ENCODE measurements at places on chromosomes 6 and 20.

GRCh38 chr6:30685157-30686008, 1.1 kb downstream of the PPP1R18 start:
- no peak for DNase-seq

DNA sequence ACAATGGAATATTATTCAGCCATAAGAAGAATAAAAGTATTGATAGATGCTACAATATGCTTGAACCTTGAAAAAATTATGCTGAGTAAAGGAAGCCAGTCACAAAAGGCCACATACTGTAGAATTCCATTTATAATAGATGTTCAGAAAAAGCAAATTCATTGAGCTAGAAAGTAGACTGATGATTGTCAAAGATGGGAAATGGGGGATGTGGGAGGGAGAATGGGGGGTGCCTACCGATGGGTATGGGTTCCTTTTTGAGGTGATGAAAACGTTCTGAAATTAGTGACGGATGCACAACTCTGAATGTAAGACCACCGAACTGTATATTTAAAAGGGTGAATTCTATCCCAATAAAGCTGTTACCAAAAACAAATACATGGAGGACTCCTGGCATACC, 18.4 kb downstream of the UBE2V1 start:
- no peak for DNase-seq

GRCh38 chr6:137805622-137806021, 61.4 kb upstream of the TNFAIP3 start:
- DNase-seq, result no peak

DNA sequence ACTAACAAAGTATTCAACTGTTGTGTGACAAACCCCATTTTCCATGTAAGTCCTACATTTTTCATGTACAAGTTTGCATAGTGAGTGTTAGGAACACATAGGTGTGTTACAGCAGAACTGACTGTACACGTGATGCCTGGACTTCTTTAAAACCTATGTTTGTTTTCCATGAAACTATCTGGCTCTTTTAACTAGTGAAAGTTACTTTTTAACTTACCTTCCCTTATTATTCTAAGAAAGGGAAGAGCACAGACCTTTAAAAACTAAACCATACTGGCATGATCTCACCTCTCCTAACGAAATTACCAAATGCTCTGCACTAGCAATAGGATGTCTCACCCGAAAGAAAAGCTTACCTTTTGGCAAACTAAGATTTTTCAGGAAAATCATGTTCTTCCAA, 87.8 kb downstream of the CENPW start:
- no peak for DNase-seq

- DNase-seq, result no peak
These were observed 212.6 kb downstream of the CLIC5 start for GRCh38 chr6:45803071-45803470.

DNA sequence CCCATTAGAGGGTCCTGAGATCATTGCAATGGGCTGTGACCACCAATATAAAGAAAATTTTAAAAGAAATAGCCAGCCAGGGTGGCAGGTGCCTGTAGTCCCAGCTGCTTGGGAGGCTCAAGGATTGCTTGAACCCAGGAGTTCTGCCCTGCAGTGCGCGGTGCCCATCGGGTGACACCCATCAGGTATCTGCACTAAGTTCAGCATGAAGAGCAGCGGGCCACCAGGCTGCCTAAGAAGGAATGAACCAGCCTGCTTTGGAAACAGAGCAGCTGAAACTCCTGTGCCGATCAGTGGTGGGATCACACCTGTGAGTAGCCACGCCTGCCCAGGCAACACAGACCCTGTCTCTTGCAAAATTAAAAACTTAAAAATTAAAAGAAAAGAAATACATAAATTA, 102.5 kb upstream of the FOXC1 start:
- no peak for DNase-seq

- no peak for DNase-seq
These were observed 105.5 kb upstream of the MYL9 start for GRCh38 chr20:36435592-36436541.

Data from anterior cingulate cortex (tissue), 58 donors.